Substantia nigra (tissue), 51 donors: ENCODE measurements at places on chromosomes 2 and 18.

DNA sequence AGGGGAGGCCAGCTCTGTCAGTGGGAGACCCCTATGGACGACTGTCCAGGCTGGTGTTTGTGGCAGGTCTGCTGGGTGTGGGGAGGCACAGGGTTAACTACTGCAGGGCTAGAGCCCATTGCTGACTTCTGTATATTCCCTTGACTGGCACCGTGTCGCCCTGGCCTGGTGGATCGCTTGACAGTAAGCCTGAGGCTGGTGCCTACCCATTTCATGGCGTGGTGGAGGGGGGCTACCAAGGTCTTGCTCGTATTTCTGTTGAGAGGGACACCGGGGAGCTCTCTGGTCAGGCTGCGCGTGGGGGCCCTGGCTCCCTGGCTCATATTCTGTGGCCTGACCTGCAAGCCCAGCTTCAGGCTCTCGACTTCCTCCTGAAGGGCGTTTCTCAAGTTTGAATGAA lies 119.7 kb downstream of the ACOXL start:
- DNase-seq, result no peak

GRCh38 chr2:71226096-71226964 lies 573 bp downstream of the PAIP2B start:
- peak; percentile 41 for DNase-seq

GRCh38 chr18:68314403-68314802 lies 400.5 kb downstream of the TMX3 start:
- DNase-seq, result no peak

DNA sequence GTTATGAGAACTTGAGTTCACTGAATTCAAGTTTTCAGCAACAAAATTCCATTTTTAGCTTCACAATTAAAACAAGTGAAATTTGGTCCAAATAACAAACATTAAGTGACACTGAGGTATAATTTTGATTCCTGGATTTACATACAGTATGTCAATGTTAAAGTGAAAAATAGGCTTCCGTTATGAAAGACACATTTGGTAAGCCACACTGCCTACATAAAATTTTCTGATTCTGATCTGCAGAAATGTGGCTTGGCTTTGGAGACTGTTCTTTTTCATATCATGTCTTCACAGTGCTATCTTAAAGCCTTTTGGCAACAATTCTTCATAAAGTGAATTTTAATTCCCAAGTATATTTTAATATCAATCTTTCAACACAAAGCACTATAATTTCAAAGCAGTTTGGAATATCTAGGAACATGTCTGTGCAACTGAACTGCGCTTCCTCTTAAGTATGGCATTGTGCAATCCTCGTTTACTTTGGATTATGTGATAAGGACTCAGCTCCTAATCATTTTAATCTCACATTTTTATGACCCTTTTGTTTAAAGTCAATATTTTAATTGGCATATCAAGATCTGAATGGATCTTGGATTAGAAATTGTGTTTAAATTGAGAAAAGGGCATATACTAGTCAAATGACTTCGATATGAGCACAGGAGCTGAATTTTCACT lies 60.0 kb downstream of the RBMS1 start:
- no peak for DNase-seq

DNA sequence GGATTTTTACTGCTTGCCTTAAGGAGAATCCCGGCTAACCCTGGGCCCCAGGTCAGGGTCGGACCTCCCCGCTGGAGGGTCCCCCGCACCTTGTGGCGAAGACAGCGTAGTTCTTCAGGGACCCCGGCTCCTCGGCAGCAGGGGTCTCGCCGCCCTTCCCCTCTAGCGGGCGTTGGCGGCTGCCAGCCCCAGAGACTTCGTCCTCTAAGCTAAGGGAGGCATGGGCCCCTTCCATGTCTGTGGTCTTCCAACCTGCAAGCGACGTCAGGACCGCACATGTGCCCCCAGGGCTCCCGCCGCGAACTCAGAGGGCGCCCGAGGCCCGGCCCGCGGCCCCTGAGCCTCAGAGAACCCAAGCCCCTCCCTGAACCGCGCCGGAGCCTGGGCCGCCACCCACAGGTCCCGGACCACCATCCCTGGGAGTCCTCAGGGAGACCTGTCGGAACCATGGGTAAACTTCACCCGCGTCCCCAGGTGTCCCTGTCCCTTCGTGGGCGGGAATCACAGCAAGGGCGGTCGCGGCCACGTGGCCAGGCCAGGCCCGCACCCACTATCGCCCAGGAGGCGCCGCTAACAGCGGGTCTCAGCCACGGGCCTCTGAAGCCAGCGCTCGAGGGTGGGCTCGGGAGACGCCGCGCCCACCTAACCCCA lies 562 bp downstream of the ANKMY1 start:
- DNase-seq, result no peak

GRCh38 chr2:100422320-100423055 lies 5.0 kb upstream of the CHST10 start:
- peak; percentile 15 for DNase-seq

GRCh38 chr2:37550190-37550589 lies 121.3 kb downstream of the CDC42EP3 start:
- no peak for DNase-seq

- DNase-seq, result no peak
Measured at GRCh38 chr2:219596954-219597551, 604 bp upstream of the STK11IP start.
